ENCODE measurements at places on chromosomes 13 and 19.

DNA sequence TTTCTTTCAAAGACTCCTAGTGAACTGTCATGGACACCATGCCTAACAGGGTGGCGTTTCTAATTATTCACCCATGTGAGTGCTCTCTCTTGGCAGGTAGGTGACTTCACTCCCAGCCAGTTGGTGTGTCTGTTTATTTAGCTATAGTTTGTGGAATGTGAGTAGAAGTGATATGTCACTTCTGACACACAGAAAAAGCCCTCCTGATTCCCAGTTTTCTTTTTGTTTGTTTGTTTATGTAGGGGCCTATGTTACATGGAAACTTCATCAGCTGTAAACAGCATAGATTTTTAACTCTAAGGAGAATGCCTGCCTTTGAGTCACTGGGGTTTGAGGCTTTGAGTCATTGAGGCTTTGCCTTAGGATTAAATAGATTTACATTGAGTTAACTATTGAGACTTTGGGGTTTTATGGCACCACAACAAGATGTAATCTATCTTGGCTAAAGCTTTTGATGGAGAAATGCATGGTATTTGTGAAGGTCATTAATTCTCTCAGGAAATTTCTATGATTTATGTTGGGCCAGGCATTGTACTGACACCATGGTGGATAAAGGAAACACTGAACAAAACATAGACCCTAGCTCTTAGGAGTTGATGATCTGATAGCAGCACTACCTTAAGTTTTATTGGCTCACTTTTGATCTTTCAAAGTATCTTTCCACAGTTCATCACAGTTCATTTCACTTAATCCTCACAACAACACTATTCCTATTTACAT lies 45.3 kb downstream of the UFM1 start:
- DNase-seq, result no peak

DNA sequence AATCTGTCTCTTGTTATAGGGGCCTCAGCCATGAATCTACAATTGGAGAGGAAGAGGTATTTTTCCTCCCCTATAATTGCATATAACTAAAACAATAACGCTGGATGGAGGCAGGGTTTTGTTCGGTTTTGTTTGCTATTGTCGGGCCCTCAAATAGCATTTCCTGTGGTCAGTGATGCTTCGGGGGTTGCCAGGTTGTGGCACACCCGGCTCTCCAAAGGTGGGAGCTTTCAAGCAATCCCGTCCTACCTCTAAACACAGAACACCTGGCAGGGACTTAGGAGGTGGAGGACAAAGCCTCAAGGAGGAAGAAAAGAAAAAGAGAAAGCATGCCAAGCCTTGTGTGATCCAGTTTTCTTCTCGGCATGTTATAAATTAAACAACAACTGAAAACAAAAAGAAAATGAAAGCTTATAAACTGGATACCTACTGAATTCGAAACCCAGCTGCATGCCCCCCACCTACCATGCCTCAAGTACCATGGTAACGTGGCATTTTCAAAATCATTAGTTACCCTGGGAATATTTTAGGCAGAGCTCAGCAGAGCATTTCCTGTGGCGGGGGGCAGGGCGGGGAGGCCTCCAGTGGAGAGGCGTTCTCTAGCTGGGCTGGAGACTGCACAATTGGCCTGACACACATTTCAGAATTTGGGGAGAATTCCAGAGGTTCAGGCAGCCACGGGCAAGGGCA lies 213.8 kb downstream of the DCLK1 start:
- DNase-seq, result no peak

GRCh38 chr19:4229179-4229931 lies at the start of gene EBI3:
TSS of gene EBI3 (plus strand) at chr19:4229523. CDS start at chr19:4229551, 28 bp downstream.
- no peak for DNase-seq

GRCh38 chr13:41756198-41756880 lies 204.6 kb downstream of the VWA8 start:
- no peak for DNase-seq

GRCh38 chr19:38003438-38004185 lies 96.6 kb downstream of the SIPA1L3 start:
- no peak for DNase-seq

DNA sequence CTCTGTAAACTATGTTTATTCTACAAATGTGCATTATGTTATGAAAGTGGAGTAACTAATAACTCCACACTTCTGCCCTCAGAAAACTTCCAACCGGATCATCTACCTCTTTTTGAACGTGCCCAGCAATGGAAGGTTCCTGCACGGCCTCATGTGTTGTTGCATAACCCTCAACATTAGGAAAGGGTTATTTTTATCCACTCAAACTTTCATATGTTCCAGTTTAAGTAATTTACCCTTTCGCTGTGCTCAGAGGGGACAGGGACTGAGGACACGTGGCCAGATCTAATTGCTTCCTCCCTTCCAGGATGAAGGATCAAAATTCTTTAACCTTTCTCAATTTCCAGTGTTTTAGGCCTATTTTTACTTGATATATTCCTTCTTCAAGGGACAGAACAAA lies 29.6 kb downstream of the IRS2 start:
- DNase-seq, result no peak

DNA sequence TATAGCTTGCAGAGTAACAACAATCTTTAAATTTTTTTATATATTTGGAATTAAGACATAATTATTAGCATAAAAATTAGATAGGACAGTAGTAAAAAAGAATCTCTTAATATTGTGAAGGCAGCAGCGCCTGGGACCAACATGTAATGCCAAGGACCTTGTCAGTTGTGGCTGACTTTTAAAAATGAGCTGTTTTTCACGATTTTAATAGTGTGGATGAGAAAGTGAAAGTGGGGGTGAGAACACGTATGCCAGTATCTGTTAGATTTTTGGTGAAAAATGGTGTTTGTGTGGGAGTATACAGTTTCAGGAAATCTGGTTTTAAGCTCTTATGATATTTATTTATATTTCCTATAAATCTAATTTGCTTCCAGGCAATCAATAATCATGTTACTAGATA lies 125.2 kb downstream of the LMO7 start:
- no peak for DNase-seq

DNA sequence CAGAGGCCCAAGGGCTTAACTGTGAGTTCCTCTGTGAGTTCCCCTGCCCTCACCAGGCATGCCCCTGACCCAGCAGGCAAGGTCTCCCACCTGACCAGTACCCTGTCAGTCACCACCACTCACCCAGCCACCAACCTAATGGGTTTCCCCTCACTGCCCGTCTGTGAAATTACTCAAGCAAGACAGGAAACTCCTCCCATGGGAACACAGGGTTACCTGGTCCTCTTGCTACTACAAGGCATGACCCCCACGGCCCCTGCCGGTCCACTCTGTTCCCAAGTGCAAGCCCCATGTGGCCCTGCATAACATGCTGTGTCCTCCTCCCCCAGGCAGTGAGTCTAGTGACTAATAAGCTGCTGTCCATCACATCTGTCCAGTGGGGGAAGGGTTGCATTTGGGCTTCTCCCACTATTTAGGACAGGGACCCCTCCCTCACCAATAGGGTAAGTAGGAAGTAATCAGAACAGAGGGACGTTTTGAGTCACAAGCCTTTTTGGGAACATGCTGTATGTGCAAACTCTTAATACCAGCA lies 8.0 kb upstream of the DHRS12 start:
- DNase-seq, result no peak

- no peak for DNase-seq
These were observed 826 bp upstream of the C1QTNF9 start for GRCh38 chr13:24308488-24309020.

DNA sequence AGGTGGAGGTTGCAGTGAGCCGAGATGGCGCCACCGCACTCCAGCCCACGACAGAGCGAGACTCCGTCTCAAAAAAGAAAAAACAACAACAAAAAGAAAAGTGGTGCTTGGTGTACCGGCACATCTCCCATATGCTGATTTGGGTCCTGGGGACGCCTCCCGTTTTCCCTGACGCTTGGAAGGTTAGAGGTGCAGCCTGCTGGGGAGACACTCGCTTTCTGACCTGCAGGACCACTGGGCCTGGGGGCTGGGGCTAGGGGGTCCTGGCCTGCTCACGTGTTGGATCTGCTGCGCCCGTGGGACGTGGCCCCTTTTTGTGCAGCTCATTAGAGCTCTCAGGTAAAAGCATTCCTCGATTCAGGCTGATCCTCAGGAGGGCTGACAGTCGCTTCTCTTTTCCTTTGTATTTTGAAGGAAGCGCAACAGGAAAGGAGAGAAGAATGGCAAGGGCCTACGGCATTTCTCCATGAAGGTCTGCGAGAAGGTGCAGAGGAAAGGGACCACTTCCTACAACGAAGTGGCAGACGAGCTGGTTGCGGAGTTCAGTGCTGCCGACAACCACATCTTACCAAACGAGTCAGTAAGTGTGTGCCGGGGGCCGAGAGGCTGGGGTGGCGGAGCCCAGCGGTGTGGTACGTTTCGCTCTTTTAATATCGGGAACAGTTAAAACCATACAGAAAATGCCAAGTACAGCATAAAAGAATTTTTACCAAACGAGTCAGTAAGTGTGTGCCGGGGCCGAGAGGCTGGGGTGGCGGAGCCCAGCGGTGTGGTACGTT lies 25.1 kb downstream of the ATP4B start:
- no peak for DNase-seq

GRCh38 chr13:35850569-35850968 lies 280.6 kb downstream of the DCLK1 start:
- DNase-seq, result no peak

- DNase-seq, result no peak
These were observed 281.6 kb downstream of the ZNF536 start for GRCh38 chr19:30653646-30654386.

GRCh38 chr19:5682107-5682482 lies 1.3 kb downstream of the HSD11B1L start:
- DNase-seq, result no peak

- DNase-seq, result no peak
These were observed 12.1 kb downstream of the SERTM1 start for GRCh38 chr13:36685927-36686326.

DNA sequence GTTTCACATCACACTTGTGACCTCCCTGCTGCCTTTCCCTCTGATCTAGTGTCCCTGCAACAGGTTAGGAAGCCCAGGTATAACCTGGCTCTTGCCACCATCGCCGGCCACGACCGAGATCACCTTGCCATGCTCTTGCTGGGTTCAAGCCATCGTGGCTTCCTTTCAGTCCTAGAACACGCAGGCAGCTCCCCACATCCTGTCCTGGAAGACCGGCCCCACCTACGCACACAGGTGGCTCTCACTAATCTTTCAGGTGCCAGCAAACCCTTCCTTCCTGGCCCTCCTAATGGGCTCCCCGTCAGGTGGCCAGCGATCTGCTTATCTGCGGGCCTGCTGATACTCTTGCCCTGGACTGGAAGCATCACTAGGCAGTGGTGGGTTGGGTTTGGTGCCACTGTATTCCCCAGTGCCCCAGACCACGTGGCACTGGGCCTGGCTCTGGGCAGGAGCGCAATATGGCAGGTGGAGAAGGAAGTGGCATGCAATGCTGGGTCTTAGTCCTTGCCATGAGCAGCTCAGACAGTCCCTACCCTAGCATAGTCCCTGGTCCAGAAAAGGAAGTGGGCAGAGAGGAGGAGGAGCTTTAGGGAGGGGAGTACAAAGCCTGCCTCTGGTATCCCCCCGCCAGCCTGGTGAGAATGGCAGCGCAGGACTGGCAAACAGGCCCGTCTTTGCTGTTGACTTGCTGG lies 11.8 kb downstream of the PPP1R37 start:
- DNase-seq, result no peak

DNA sequence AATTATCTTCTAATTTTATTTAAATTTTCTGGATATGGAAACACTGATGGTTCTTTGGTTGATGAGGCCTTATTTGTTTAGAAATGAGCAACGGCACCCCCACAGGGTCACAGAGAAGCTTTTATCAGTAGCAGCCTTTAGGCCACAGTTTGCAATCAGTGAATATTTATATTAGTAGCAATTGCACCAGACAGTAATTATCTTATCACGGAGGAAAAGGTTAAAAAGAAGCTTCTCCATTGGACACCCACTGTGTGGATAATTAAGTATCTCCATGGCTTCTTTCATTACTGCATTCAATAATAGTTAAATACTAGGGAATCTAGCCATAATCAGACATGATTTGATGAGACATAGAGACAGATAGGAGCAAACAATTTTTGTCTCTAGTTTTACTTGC lies 2099.2 kb upstream of the PCDH20 start:
- no peak for DNase-seq

GRCh38 chr13:40969169-40969901 lies 49.8 kb downstream of the ELF1 start:
- no peak for DNase-seq

DNA sequence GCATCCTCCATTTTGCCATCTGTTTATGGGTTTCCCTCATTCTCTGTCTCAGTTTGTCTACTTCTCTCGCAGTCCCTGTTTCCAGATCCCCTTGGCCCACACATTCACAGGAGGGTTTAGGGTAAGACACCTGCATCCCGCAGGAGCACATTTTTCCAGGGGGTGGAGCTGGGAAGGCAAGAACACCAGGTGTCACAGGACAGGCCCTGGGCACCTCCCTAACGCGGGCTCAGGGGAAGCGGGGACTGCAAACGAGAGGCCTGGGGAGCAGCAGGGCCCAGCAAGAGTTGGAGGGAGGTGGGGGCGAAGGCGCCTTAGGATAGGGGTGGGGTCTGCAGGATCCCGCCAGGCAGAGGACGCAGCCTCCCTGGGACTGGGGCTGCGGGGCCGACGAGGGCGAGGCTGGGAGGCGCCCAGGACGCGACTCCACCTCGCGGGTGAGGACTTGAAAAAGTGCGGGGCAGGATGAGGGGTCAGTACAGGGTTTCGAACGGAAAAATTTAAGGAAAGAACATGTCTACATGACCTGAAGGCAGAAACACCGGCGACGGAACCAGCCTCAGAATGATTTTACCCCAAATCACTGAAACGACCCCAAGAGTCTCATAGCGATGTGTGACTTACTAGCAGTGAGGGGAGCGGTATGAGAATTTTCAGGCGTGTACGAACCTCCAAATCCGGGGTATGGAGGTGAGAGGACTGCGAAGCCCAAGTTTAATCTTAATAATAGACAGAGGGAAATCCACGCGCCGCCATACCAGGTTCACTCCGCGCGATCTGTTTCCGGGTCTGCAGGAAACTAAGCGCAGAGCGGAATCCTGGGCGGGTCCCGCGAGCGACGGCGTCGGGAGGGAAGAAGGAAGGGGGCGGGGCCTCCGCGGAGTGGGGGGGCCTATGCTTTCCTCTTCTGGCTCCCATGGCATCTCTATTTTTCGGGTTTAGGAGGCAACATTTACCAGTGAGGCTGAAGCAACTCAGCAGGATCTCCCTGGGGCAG lies 7.1 kb upstream of the ERVV-2 start:
- DNase-seq, result no peak

DNA sequence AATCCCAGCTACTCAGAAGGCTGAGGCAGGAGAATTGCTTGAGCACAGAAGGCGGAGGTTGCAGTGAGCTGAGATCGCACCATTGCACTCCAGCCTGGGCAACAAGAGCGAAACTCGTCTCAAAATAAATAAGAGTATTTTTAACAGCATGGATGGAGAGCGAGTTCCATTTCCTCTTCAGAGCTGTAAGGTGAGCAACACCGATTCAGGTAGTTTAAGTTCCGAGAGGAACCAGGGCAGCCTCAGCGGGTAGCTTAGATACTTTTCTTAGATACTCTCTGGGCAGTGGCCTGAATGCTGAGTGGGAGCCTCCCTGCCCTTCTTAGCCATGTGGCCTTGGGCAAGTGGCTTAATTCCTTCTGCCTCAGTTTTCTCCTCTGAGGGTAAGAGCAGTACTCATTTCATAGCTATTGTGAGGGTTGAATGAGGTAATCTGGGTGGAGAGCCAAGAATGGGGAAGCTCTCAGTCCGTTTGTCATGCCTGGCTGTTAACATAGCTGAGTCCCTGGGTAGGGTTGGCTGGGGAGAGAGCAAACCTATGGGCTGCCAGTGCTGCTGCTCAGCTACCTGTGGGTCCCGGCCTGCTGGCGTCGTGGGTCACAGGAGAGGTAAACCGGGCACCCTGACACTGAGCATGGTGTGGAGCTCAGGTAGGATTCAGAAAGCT lies 4.1 kb downstream of the ATP11A start:
- no peak for DNase-seq

GRCh38 chr13:76523740-76524340 lies 362.4 kb downstream of the KCTD12 start:
- no peak for DNase-seq
